ENCODE measurements at places on chromosomes 7 and 10.

GRCh38 chr7:19146699-19147098 lies 1.5 kb upstream of the FERD3L start:
- no peak for DNase-seq

DNA sequence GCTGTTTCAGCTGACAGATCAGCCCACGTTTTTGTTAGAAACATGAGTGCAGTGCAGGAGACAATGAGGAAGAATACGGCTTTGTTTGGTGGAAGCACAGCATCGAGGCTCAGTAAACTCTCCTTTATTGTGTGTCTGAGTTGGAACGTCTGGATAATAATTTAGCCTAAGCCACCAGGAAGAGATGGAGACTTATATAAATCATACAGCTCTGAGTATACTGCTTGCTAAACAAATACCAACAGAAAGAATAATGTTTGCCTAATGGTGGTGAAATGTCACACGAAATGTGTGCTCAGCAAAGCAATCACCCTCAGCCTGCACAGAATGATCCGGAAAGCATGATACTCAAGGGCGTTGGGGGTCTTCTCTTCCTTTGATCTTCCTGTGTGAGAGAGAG lies 664.1 kb upstream of the ADARB2 start:
- DNase-seq, result no peak

DNA sequence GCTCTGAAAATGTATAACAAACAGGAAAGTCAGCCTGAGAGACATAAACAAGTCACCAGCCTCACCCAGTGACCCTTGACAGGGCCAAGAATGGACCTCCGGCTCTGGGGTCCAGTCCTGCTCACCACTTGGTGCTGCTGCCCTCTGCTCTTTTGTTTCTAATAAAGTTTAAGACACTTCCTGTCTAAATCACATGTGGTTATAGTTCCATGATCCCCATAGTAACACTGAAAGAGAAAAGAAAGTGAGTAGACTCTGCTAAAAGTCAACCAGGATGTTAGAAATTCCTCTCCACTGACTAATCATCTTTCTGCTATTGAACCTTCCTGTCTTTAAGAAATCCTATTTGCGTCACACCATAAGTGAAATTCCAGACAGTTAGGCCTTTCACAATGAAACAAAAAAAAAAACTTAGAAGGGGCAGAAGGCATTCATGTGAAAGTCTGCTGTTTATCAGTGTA lies 179.2 kb upstream of the BET1 start:
- peak; percentile 81 for DNase-seq

- no peak for DNase-seq
These were observed 17.7 kb upstream of the SHH start for GRCh38 chr7:155829796-155830470.

DNA sequence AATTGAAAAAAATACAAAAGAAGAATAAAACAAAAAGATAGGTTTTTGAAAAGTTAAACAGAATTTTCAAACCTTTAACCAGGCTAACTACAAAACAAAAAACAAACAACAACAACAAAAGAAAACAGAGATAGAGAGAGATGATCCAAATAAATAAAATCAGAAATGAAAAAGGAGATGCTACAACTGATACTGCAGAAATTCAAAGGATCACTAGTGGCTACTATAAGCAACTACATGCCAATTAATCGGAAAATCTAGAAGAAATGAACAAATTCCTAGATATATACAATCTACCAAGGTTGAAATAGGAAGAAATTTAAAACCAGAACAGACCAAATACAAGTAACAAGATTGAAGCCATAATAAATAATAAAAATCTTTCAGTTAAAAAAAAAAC lies 326.8 kb upstream of the VSTM2A start:
- no peak for DNase-seq

GRCh38 chr10:89294721-89295239 lies 7.1 kb upstream of the IFIT2 start:
- DNase-seq, result no peak

DNA sequence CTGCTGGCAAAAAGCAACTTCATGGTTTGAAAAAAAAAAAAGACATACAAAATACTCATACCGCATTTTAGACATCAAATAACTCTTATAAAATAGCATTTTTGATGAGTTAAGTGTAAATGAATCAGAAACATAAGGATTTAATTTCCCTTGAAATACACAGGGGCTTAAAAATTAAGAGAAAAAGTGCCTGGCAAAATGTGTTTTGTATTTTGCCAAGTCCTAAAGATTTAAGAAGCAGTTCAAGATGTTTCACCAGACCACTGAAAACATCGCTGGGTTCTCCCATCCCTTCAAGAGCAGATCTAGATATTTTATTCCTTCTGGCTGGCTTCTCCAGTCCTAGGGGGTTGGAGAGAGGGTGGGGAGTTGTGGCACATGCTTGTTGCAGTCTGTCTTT lies 396.4 kb downstream of the INHBA start:
- DNase-seq, result no peak

DNA sequence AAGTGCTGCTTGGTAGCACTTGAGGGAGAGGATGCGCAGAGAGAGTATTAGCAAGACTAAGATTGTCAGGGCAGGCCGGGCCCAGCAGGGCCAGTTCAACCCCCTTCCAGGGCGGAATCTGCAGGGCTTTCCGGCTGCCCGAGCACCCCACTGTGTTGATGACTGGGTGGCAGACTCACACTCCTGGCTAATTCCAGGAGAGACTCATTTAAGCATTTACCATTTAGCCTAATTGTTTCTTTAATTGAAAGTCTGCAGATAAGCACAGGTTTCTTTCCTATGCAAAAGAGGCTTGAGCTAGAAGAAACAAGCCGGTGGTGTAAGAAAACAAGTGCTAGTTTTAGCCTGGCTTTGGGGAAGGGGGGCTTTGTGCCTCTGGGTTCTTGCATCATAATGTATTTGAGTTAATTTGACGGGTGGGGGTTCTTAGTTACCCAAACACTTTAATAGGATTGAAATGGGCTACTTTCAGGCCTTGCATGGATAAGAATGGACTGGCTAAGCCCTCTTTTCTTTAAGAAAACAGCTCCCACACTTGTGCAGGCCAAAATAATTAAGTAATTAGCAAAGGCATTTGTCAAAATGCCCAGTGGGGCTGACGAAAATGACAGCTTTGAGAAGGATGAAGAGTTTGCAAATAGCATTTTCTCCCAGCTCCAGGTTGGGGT lies 201.3 kb downstream of the MYOF start:
- no peak for DNase-seq

GRCh38 chr10:71367271-71367670 lies 29.4 kb upstream of the CDH23 start:
- no peak for DNase-seq

DNA sequence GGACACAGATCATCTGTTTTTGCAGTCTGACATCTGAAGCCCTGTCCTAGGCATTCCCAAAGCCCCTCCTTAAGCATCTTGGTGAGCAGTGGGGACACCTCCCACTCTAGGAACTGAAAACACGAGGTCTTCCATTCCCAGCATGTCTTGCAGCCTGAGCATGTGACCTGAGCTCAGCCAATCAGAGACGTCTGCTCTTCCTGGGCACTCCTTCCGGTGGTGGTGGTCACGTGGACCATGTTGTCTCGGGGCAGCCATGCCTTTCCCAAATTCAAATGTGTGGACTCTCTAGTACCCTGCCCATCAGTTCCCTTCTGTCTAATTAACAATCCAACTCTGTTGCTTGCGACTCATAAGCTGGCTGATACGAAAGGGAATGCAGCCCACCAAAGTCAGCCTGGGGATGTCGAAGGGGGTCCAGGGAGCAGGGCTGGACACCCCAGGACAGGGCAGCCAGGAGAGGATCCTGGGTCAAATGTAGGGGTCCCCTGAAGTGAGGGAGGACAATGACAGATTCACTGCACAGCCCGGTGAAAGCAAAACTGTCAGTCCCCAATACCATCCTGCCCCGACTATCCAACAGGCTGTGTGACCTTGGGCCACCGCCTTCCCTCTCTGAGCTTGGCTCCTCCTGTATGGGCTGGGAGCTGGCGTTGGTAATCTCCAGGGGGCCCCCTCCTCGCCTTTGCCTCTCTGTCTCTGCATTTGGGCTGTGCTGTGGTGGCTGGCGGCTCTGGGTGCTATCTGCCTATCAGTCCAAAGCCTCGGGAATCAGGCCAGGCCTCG lies 57.4 kb upstream of the BAIAP2L1 start:
- DNase-seq, result no peak

DNA sequence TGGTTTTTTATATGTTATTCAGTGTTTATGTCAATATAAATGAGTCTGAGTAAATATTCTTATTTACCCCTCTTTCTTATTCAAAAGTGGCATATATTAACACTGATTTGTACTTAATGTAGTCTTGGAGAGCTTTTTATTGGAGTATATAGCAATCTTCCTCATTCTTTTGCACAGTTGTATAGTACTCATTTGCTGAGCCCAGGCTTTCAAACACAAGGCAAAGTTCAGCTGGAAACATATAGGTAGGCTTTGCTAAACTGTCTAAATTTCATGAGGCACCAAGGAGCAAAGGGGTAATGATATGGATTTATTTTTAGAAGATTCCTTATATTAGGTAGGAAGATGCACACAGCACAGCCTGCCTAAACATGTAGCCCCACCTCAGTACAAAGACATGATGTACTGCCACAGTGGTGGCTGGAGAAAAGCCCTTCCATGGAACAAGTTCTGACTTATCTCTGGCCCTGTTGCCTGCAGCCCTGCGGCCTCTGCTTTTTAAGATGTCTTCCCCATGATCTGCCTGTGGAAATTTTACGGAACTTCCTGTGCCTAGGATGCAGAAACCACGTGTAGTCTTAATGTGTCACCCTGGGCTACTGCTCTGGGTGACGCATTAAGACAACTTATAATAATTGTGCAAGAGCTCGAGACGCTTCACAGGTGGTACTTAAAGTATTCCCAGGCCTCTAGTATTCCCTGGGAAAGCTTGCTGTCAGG lies 9.6 kb upstream of the PDCD4 start:
- DNase-seq, result peak; percentile 96

DNA sequence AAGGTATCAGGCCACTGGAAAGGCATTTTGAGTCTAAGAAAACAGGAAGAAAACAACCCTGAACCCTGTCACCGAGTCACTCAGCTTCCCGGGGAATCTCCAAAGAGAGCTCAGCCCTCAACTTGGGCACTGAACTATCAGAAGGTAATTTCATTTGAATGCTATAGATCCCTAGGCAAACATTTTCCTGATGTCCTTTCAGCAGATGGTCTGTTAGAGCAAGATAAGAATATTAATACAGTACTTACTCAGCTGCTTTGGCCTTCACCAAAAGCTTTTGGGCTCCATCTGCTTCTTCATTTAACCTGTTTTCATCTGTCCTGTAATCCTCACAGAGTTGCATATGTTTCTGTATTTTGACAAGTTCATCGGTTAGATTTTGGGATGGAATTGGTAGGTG lies 34.2 kb upstream of the LAMB1 start:
- DNase-seq, result no peak

DNA sequence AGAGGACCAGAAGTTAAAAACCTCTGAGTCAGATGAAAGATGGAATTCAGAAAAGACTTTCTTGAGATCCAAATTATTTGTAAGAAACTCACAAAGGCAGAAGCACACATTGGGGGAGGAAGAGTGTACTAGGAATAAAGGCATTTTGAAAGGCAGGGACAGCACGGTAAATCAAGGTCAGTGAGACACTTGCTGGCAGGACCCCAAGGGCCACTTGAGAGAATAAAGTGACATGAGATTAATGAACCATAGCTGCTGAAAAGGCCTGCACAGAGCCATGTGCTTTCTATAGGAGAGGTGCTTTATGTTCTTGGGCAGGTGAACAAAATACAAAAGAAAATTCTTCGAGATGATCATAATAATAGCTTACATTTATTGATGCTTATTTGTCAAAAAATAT lies 929.9 kb upstream of the MBL2 start:
- no peak for DNase-seq

- no peak for DNase-seq
These were observed 17.3 kb downstream of the MLXIPL start for GRCh38 chr7:73606801-73607691.

DNA sequence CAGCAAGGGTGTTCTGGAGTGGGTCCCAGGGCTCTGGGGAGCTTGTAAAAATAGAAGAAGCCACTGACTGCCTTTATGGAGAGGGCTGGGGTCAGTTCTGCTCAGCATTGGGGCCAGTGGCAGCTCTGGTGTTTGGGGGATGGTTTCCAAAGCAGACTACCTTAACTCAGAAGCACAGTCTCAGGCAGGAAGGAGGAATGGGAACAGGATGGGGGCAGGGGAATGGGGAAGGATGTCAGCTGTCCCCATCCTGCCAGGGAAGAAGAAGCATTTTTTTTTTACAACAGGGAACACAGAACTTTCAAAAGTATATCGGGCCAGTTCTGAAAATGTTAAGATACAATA lies 28.8 kb downstream of the TSPAN15 start:
- DNase-seq, result no peak

DNA sequence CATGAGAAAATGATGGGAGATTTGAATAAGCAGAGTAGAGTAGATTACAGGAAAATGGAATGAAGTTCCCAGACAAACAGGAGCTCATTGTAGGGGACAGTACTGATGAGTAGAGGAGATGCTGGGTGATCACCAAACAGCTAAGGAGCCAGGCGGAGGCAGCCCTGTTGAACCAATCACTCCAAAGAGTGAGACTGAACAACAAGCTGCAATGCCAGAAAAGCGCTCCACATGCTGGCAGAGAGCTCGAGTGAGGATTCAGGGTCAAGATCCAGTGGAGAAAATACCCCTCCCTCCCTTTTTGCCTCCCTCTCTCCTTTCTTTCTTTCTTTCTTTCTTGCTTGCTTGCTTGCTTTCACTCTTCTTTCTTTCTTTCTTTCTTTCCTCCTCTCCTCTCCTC lies 133.3 kb downstream of the PFKFB3 start:
- DNase-seq, result no peak

GRCh38 chr10:6522230-6522629 lies 57.8 kb downstream of the PRKCQ start:
- peak; percentile 18 for DNase-seq
